ENCODE measurements at places on chromosomes 3 and 15. TPM values are rescaled to one million over a fixed set of nuclear protein-coding genes. Genes with fewer than 3 reads are reported as not detected.

Gene ADGRG7
- total RNA-seq, result not detected

Gene EPB42
- 13.6 TPM for total RNA-seq

Gene GOLGA6L4
- 0.52 TPM for total RNA-seq

Gene IGSF11
- 2.6 TPM for total RNA-seq

Gene CRTC3
- 23.0 TPM for total RNA-seq

Gene GOLGA8M
- total RNA-seq, result 1.0 TPM

Gene CSTA
- 0.52 TPM for total RNA-seq

Gene SLC7A14
- not detected for total RNA-seq

Gene PP2D1
- total RNA-seq, result not detected

Gene LCMT2
- 5.7 TPM for total RNA-seq

Gene GP9
- total RNA-seq, result not detected

Gene CCDC13
- not detected for total RNA-seq

Gene SOX2
- under 0.01 TPM for total RNA-seq

Gene SLC22A14
- total RNA-seq, result under 0.01 TPM

Gene CCR2
- total RNA-seq, result 3.7 TPM

Gene ZNF80
- total RNA-seq, result not detected

Gene MAGEL2
- 9.9 TPM for total RNA-seq

Gene GPR15
- total RNA-seq, result not detected

Gene TAGLN3
- 0.52 TPM for total RNA-seq

Data from skeletal muscle tissue (tissue), 5 donors.